PC-3 (cell line): ENCODE measurements at places on chromosomes 3 and 15. TPM values are rescaled to one million over a fixed set of nuclear protein-coding genes. Genes with fewer than 3 reads are reported as not detected.

Gene ZNF621
- 17.0 and 21.9 TPM in 2 replicates for total RNA-seq

Gene FANCD2
- total RNA-seq: 58.7 and 67.9 TPM in 2 replicates

Gene KCNH8
- not detected in 2 replicates for total RNA-seq

DNA sequence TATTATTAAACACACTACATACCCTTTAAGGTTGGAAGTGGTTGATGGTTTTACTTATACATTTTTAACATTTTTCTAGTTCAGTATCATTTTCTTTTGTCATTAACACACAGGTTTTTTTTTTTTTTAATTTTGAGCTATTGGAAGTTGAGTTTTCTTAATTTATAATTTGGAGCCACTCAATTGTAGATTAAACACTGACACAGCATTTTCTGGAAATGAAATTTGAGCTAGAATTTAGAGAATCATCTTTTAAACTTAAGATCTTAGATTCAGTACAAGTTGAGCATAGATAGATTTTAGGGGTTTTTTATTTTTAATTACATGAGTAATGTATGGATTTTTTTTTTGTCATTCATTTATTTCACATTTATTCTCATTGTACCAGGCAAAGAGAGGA lies 35.0 kb downstream of the RASA2 start:
- no peak overlapping the region for H3K4me3 ChIP-seq
- H3K36me3 ChIP-seq: no peaks in the 10 kb centered on the region
- H3K27ac ChIP-seq: no peak overlapping the region
- DNase-seq: no peak
- 0 out of 2 replicates have a peak, but pooled peaks cover 5% of the 10 kb centered on the region for H3K4me1 ChIP-seq
- no peaks in the 10 kb centered on the region for H3K27me3 ChIP-seq

DNA sequence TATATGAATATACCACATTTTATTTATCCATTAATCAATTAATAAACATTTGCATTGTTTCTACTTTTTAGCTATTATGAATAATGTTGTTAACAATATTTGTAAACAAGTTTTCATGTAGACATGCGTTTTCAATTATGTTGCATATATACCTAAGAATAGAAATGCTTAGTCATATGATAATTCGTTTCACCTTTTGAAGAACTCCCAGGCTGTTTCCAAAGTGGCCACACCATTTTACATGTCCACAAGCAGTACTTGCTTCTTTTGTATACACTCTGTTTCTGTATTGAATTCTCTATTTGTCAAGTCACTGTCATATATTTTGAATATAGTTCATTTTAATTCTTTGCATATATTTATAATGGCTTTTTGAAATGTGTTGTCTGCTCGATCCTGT lies 206.9 kb upstream of the ZBTB20 start:
- no peaks in the 10 kb centered on the region for H3K4me1 ChIP-seq
- H3K4me3 ChIP-seq: no peak overlapping the region
- no peak overlapping the region for H3K27ac ChIP-seq
- no peak for DNase-seq
- H3K27me3 ChIP-seq: no peaks in the 10 kb centered on the region

- no peaks in the 10 kb centered on the region for H3K4me1 ChIP-seq
- no peak overlapping the region for H3K4me3 ChIP-seq
- peak; percentile 23 for DNase-seq
- no peak overlapping the region for H3K27ac ChIP-seq
- no peaks in the 10 kb centered on the region for H3K36me3 ChIP-seq
- H3K27me3 ChIP-seq: peaks cover 41% of the 10 kb centered on the region
Observed at GRCh38 chr3:9552252-9552999, 1.2 kb downstream of the LHFPL4 start.

DNA sequence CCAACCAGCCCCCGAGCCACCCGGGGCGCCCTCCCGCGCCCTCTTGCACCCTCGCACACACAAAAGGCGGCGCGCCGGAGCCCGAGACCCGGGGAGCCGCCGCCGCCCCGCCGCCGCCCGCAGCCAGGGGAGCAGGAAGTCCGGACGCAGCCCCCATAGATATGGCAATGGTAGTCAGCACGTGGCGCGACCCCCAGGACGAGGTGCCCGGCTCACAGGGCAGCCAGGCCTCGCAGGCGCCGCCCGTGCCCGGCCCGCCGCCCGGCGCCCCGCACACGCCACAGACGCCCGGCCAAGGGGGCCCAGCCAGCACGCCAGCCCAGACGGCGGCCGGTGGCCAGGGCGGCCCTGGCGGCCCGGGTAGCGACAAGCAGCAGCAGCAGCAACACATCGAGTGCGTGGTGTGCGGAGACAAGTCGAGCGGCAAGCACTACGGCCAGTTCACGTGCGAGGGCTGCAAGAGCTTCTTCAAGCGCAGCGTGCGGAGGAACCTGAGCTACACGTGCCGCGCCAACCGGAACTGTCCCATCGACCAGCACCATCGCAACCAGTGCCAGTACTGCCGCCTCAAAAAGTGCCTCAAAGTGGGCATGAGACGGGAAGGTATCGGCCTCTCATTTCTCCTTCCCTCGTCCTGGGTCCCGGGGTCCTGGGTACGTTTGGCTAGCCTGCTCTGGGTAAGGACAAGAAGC lies 1.6 kb downstream of the NR2F2 start:
- H3K27me3 ChIP-seq: no peaks in the 10 kb centered on the region
- peak overlapping the region; percentile 89 for H3K4me3 ChIP-seq
- peak; percentile 49 for DNase-seq
- peaks cover 28% of the 10 kb centered on the region for H3K36me3 ChIP-seq
